ENCODE measurements at places on chromosomes 6 and 20.

DNA sequence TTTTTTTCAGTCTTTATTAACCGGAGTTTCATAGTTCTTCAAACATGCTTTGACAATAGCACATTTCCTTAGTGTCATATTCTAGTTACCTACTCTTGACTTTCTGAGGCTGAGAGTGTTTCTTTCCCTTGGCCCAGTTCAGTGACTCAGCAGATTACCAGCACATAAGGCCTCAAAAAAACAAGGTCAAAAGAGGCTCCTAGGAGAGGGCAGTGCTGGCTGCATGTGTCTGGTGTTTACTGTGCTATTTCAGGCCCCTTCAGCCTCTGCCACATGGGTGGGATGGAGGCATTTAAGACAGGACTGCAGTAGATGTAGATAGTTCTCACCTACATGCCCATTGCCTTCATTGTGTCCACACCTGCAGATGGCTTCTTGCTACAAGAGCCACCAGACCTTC, 198.2 kb upstream of the SSTR4 start:
- no peak for DNase-seq
- H3K36me3 ChIP-seq = no peaks in the 10 kb centered on the region
- no peaks in the 10 kb centered on the region for H3K4me1 ChIP-seq

DNA sequence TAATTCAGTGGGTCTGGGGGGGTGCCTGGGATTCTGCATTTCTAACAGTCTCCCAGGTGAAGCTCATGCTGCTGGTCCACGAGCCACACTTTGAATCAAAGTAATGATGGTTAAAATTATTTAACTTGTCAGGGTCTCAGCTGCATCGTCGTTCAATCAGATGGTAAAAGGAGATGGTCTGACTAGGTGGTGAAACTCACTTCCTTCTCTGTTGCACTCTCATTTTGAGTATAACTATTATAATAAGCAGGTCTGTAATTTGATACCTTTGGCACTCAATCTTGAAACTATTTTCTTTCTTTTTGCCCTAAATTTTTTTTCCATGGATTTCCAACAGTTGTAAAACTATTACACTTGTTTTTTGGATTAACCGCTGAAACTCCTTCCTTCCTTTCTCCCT, 292.5 kb downstream of the FARS2 start:
- no peak overlapping the region for H3K27ac ChIP-seq
- H3K4me3 ChIP-seq = no peak overlapping the region
- DNase-seq = no peak
- no peaks in the 10 kb centered on the region for H3K4me1 ChIP-seq
- no peaks in the 10 kb centered on the region for H3K36me3 ChIP-seq
- H3K27me3 ChIP-seq = no peaks in the 10 kb centered on the region

- no peaks in the 10 kb centered on the region for H3K27me3 ChIP-seq
- peak overlapping the region; percentile 73 for H3K4me3 ChIP-seq
- H3K27ac ChIP-seq = peak overlapping the region; percentile 89
- DNase-seq = no peak
- no peaks in the 10 kb centered on the region for H3K36me3 ChIP-seq
These were observed 1.2 kb downstream of the NCOA5 start for GRCh38 chr20:46088409-46089166.

GRCh38 chr6:85600713-85601313, 7.2 kb upstream of the SNX14 start:
- H3K27ac ChIP-seq = no peak overlapping the region
- H3K27me3 ChIP-seq = no peaks in the 10 kb centered on the region
- H3K4me1 ChIP-seq = no peaks in the 10 kb centered on the region
- no peak for DNase-seq

GRCh38 chr6:37483917-37484785, 15.5 kb downstream of the CCDC167 start:
- peak; percentile 77 for DNase-seq
- peaks cover 8% of the 10 kb centered on the region for H3K36me3 ChIP-seq
- H3K4me1 ChIP-seq = peaks cover 16% of the 10 kb centered on the region

GRCh38 chr20:48933017-48933766, 11.7 kb downstream of the ARFGEF2 start:
- DNase-seq = no peak
- H3K27me3 ChIP-seq = no peaks in the 10 kb centered on the region
- no peak overlapping the region for H3K27ac ChIP-seq
- no peak overlapping the region for H3K4me3 ChIP-seq
- no peaks in the 10 kb centered on the region for H3K4me1 ChIP-seq

DNA sequence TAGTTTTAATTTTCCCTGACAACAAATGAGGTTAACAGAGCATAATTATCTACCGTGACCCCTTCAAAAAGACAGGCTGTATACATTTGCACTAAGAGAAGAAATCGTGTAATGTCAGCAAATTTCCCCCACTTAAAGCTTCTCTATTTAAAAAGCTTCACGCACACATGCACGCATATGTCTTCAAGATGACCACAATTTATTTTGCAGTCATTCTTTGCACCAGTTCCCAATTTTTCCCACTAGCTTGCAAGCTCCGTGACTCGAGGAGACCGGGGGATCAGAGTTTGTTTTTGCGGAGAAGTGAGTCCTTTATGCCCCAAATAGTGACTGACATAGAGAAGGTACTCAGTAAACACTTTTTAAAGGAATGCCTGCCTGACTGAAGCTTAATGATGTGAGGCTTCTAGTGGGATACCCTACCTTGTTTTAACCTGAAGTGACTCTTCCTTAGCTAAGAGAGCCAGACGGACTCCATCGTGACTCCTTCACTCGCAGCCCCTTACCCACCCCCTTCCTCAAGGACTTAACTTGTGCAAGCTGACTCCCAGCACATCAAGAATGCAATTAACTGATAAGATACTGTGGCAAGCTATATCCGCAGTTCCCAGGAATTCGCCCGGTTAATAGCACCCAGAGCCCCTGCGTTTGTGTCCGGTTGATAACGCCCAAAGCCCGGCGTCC, 9.3 kb upstream of the NQO2 start:
- H3K27ac ChIP-seq = peak overlapping the region; percentile 94
- H3K4me1 ChIP-seq = peaks cover 14% of the 10 kb centered on the region
- H3K36me3 ChIP-seq = no peaks in the 10 kb centered on the region
- peak overlapping the region; percentile 76 for H3K4me3 ChIP-seq

GRCh38 chr6:139338795-139339194, 35.7 kb downstream of the CITED2 start:
- no peak for DNase-seq
- H3K27ac ChIP-seq = no peak overlapping the region
- H3K27me3 ChIP-seq = no peaks in the 10 kb centered on the region
- no peaks in the 10 kb centered on the region for H3K4me1 ChIP-seq

GRCh38 chr6:126063512-126064146, 77.3 kb downstream of the TRMT11 start:
- H3K27me3 ChIP-seq = no peaks in the 10 kb centered on the region
- no peaks in the 10 kb centered on the region for H3K4me1 ChIP-seq
- no peak overlapping the region for H3K4me3 ChIP-seq
- no peak overlapping the region for H3K27ac ChIP-seq

DNA sequence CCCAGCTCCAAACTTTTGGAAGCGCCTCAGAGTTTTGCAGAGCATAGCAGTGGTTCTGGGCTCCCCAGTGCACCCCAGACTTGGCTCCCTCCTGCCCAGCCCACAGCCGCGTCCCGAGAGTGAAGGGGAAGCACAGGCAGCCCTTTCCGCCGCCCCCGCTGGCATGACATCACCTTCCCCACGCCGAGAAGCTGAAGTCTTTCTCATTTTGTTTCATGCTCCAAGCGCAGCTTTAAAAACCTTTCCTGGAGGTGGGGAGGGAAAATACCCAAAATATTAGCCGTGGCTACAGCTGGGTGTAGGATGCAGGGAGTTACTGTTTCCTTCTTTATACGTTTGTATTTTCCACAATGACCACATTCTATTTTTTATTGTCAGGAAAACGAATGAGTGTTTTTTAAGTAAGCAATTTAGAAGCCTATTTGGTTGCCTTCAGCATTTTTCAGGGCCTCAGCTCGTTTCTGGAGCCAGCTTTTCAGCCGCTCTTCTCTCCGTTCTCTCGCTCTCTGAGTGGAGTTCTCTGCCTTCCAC, 72.9 kb downstream of the SNX5 start:
- H3K27ac ChIP-seq = no peak overlapping the region
- H3K27me3 ChIP-seq = no peaks in the 10 kb centered on the region
- DNase-seq = no peak
- no peaks in the 10 kb centered on the region for H3K36me3 ChIP-seq
- no peak overlapping the region for H3K4me3 ChIP-seq

- no peaks in the 10 kb centered on the region for H3K36me3 ChIP-seq
- H3K27ac ChIP-seq = peak overlapping the region; percentile 57
- no peak for DNase-seq
- H3K4me3 ChIP-seq = peak overlapping the region; percentile 13
These were observed 51.1 kb downstream of the MYLIP start for GRCh38 chr6:16179970-16180431.

- DNase-seq = no peak
- no peak overlapping the region for H3K4me3 ChIP-seq
- peaks cover 6% of the 10 kb centered on the region for H3K4me1 ChIP-seq
These were observed 15.5 kb upstream of the TCFL5 start for GRCh38 chr20:62876902-62877816.

DNA sequence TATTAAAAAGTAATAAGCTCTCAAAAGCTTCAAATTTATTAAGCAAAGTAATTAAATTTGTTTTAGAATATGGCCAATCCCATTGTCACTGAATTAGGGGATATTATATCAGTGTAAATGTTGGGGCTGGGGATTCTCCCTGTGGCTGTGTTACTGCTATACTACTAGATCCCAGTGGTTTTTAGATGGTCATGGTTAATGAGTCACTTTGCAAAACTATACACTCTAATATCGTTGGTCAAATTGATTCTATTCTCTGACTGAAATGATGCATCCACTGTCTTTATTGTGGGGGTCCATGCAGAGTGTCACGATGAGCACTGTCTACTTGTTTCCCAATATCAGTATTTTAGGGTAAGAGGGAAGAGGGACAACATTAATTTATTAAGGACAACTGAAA, 336.9 kb upstream of the PREP start:
- no peaks in the 10 kb centered on the region for H3K4me1 ChIP-seq
- DNase-seq = no peak
- H3K27ac ChIP-seq = no peak overlapping the region
- no peak overlapping the region for H3K4me3 ChIP-seq
- no peaks in the 10 kb centered on the region for H3K27me3 ChIP-seq
- no peaks in the 10 kb centered on the region for H3K36me3 ChIP-seq

DNA sequence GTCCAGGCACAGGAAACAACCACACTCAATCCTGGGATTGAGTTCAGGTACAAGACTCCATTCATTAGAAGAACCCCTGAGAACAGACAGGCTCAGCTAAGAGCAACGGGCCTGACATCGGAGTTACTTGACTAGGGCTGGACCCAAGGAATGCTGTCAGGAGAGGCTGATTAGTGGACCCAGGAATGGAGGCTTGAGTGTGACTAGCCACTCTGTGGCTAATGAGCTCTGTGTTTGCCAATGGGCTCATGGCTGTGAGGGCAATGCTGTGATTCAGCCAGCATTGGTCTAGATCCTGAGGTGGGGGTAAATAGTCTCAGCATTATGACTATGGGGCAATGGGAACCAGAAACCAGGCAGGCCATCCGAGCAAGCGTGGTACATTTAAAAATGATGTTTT, 71.8 kb downstream of the RIOK1 start:
- H3K27me3 ChIP-seq = no peaks in the 10 kb centered on the region
- H3K27ac ChIP-seq = no peak overlapping the region
- no peaks in the 10 kb centered on the region for H3K4me1 ChIP-seq
- no peak overlapping the region for H3K4me3 ChIP-seq

GRCh38 chr20:61364147-61364546, 112.1 kb downstream of the CDH4 start:
- H3K36me3 ChIP-seq = no peaks in the 10 kb centered on the region
- no peak for DNase-seq
- no peaks in the 10 kb centered on the region for H3K27me3 ChIP-seq

DNA sequence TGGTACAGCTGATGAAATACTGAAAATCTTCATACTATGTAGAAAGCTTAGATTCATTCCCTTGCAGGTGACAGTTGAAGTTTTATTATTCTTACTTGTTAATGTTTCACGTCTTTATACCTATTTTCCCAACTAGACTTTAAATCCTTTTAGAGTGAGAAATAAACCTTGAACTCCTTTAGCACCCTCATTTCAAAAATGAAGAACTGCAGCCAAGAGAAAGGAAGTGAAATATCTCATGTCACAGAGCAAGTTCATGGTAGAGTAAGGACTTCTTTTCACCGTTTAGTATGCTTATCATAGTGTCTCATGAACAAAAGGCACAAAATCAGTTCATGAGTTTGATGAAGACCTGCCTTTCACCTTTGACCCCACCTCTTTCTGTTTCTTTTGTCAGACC, 38.5 kb downstream of the ORC3 start:
- no peak overlapping the region for H3K27ac ChIP-seq
- H3K4me1 ChIP-seq = no peaks in the 10 kb centered on the region
- H3K27me3 ChIP-seq = no peaks in the 10 kb centered on the region
- no peaks in the 10 kb centered on the region for H3K36me3 ChIP-seq
- H3K4me3 ChIP-seq = no peak overlapping the region

GRCh38 chr6:128438393-128438792, 82.0 kb downstream of the PTPRK start:
- H3K4me1 ChIP-seq = no peaks in the 10 kb centered on the region
- no peak for DNase-seq
- no peaks in the 10 kb centered on the region for H3K27me3 ChIP-seq

- H3K4me1 ChIP-seq = no peaks in the 10 kb centered on the region
- no peaks in the 10 kb centered on the region for H3K36me3 ChIP-seq
- no peak overlapping the region for H3K27ac ChIP-seq
- DNase-seq = no peak
- H3K4me3 ChIP-seq = no peak overlapping the region
These were observed 84.7 kb downstream of the FOXA2 start for GRCh38 chr20:22499515-22500166.

- H3K27ac ChIP-seq = peak overlapping the region; percentile 50
- DNase-seq = no peak
- H3K4me3 ChIP-seq = peak overlapping the region; percentile 18
- H3K36me3 ChIP-seq = no peaks in the 10 kb centered on the region
These were observed 112.0 kb downstream of the BACH2 start for GRCh38 chr6:90184334-90185298.

GRCh38 chr6:151025076-151025475, 159.6 kb downstream of the MTHFD1L start:
- no peaks in the 10 kb centered on the region for H3K4me1 ChIP-seq
- no peak for DNase-seq
- H3K36me3 ChIP-seq = no peaks in the 10 kb centered on the region
- H3K4me3 ChIP-seq = no peak overlapping the region
- no peaks in the 10 kb centered on the region for H3K27me3 ChIP-seq
- no peak overlapping the region for H3K27ac ChIP-seq

GRCh38 chr6:17150096-17150495, 48.2 kb downstream of the STMND1 start:
- no peak overlapping the region for H3K27ac ChIP-seq
- H3K36me3 ChIP-seq = no peaks in the 10 kb centered on the region
- DNase-seq = no peak
- H3K27me3 ChIP-seq = no peaks in the 10 kb centered on the region
- H3K4me1 ChIP-seq = no peaks in the 10 kb centered on the region

- H3K27ac ChIP-seq = no peak overlapping the region
- H3K36me3 ChIP-seq = no peaks in the 10 kb centered on the region
- no peaks in the 10 kb centered on the region for H3K27me3 ChIP-seq
- no peak overlapping the region for H3K4me3 ChIP-seq
These were observed 91.0 kb downstream of the TCP11 start for GRCh38 chr6:35049900-35050756.

GRCh38 chr6:46050845-46051405, 35.3 kb upstream of the CLIC5 start:
- peaks cover 2% of the 10 kb centered on the region for H3K27me3 ChIP-seq
- H3K27ac ChIP-seq = no peak overlapping the region
- DNase-seq = no peak
- no peak overlapping the region for H3K4me3 ChIP-seq
- H3K4me1 ChIP-seq = no peaks in the 10 kb centered on the region
- H3K36me3 ChIP-seq = no peaks in the 10 kb centered on the region

- H3K4me1 ChIP-seq = no peaks in the 10 kb centered on the region
- no peaks in the 10 kb centered on the region for H3K36me3 ChIP-seq
- peaks cover 5% of the 10 kb centered on the region for H3K27me3 ChIP-seq
These were observed 779 bp upstream of the KCNG1 start for GRCh38 chr20:51023617-51024155.

- no peak for DNase-seq
- H3K27ac ChIP-seq = peak overlapping the region; percentile 52
- peak overlapping the region; percentile 8 for H3K4me3 ChIP-seq
These were observed 245.9 kb downstream of the FARS2 start for GRCh38 chr6:5507131-5507681.
